ENCODE measurements at places on chromosomes 16 and 17.
A peak's percentile ranks its signal among the peaks of the same experiment; 100 is the strongest.

DNA sequence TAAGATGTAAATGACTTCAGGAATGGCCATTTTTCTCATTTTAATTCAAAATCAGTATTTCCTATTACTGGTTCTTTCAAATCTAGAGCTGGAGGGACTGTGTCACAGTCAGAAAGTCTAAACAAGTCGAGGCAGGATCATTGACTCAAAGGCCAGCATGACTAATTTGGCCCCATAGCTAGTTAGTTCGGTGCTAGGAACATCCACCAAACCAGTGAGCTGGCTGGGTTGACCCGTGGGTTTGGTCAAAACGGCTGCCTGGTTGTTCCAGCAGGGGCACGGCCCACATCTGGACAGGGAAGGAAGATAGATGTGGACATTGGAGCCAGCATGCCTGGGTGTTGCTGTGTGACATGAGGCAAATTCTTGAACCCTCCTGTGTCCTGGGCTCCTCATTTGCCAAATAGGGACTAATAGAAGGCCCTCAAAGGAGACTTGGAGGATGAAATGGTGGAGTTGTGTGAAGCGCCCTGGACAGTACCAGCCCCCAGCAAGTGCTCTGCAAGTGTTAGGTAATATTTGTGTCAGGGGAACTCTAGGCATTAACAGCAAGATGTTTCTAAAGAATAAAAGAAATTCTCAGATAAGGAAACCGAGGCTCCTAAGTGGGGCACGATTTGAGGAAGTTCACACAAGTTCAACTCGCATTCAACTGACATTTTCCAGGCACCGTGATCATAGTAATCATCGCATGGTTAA lies 46.2 kb downstream of the MEOX1 start:
- no peak for DNase-seq

- DNase-seq, result no peak
Observed at GRCh38 chr17:57405491-57406072, 149.3 kb downstream of the MSI2 start.

DNA sequence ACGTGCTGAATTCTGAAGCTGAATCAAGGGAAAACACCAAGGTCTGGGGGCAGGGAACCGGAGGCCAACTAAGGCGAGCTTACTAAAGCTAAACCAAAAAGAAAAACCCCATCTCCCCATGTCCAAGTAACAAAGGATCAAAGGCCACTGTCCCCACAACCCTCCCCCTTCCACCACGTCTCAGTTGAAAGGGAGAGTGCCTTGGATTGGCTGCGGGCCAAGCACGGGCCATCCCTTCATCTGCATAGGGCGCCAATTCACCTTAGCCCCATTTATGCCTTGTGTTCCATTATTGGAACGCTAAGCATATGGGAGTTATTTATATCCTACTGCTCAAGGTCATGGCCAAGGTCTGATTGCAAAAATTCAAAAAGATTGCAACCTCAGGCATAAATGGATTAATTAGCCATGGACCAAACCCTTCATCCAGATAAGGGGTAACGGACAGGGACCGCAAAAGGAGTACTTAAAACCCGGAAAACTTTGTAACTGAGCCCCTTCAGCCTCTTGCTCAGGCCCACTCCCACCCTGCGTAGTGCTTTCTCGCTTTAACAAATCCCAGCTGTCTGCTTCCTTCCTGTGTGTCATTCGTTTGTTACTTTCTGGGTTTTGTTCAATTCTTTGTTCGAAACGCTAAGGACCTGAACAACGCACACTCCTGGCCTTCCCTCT lies 740 bp upstream of the ATP6V0D1 start:
- DNase-seq, result peak; percentile 65

DNA sequence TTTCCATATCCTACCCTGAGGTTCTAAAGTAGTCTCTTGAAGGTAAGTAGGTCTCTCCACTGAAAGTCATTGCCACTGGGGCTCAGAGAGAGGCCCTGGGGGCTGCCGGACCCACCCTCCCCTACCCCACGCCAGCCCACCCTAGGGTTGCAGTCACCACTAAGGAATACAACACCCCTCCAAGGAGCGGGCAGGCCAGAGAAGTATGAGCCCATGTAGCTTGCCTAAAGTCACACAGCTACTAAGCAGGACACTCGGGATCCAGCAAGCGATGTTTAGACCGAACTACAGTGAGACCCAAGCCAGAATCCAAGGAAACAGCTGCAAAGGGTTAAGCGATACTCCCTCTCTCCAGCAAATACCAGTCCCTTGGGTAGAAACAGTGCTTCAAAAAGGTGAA lies 27.0 kb downstream of the C16orf78 start:
- DNase-seq, result no peak

GRCh38 chr17:45225051-45225700 lies 3.5 kb downstream of the FMNL1 start:
- peak; percentile 54 for DNase-seq

DNA sequence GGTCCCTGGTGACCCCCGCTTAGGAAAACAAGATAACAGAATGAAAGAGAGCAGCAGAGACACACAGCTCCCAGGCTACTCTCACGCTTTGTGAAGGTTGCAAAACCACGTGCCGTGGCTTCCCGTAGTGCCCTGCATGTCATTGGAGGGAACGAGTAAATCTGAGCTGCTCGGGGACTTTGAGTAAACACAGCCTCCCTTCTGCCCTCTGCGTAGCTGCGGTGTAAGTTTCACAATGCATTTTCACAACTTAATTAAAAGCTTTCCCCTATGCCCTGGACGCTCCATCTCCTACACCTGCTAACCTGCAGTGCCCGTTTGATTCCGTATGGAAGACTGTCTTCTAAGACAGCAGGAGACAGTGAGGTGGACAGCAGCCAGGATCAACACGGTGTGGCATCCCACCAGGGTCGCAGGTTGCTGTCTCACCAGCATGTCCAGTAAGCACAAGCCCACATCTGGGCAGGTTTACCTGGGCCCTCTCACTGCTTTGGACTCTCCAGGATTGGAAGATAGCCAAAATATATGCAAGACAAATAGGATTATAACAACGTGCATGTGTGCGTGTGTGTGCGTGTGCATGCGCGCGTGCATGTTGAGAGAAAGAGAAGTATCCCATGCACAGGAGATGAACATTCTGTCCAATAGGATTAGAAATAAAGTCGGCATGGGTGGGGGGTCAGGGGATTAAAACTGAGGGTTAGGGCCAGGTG lies 116.4 kb upstream of the RCVRN start:
- DNase-seq, result no peak

DNA sequence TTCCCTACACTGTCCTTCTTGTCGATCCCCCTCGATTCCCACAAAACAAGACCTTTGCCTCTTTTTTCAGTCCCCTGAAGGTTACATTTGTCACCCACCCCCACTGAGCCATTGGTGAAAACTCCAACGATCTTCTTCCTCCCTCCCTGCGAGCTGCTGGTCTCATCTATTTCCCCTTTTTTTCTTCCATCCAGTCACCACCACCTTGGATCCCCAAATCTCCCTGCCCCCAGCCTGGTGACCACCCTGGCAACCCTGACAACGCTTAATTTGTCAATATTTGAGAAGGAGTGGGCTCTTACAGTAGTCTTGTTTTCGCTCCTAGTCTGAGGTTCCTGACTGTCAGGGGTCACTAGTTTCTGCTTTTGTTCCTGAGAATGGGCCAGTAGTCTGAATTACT lies 62.9 kb downstream of the SMPD3 start:
- DNase-seq, result no peak

- no peak for DNase-seq
Observed at GRCh38 chr16:693766-694165, 3.6 kb upstream of the WDR24 start.

DNA sequence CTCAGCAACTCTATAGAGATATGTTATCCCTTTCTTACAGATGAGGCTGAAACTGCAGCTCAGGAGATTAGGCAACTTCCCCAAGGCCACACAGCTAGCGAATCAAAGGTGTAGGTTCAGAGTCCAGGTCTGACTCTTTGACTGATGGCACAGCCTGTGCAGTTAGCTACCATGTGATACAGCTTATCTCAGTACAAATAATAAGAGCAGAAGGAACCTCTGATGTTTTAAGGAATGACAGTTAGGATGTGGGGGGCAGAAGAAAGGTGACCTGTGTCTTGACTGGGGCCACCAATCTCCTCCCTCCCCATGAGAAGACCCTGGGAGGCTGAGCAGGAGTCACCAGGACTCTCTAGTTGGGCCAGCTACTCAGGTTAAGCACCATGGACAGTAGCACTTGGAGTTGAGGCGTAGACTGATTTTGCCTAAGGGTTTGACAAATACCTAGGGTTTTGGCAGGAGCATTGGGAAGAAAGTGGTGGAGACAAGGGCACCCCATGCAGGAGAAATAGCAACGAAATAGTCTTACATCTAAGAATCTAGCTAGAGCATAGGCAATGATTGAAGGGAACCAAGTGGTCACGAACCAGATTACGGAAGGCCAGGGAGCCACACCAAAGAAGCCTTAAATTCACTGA lies 22.8 kb upstream of the ACSM2B start:
- no peak for DNase-seq

DNA sequence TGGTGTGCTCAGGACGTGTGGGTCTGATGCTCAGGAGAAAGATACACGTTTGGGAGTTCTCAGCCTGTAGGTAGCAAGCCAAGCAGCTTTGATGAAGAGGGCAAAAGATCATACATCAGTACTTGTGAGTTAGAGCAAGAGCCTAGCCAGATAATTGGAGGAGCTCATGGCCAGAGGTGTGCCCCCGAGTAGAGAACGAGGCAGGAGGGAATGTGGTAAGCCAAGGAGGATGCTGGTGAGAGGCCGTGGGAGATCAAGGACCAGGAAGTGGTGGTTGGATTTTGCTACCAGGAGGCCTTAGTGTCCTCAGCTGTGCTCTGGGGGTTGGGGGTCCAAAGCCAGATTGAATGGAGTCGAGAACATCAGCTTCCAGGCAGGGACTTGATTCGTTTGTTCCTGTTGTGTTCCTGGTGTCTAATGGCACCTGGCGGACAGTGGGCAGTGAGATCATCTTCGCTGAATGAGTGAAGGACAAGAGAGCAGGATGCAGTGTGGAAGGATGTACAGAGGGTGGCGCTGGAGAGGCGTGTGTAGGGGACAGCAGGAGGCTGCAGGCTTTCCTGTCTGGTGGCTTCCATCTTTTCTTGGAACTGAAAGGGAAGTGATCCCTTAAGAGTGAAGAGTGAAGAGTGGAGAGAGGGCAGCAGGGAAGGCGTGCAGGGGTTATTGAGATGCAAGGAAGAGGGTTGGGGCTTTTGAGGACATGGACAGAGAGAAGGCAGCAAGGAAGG lies 11.6 kb downstream of the FBXL19 start:
- DNase-seq, result peak; percentile 41

- DNase-seq, result peak; percentile 38
Observed at GRCh38 chr17:1764284-1764683, 2.4 kb downstream of the SERPINF1 start.

DNA sequence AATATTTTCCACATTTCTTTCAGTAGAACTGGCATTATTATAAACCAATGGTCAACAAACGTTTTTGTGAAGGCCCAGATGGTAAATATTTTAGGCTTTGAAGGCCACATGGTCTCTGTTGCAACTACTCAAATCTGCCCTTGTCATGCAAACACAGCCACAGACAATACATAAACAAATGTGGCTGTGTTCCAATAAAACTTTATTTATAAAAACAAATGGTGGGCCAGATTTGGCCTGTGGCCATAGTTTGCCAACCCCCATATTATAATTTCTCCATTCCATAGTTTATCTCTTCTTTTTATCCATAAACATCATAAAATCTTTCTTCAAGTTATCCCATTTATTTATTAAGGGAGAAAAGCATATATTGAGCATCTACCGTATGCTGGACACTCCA lies 98.8 kb downstream of the CDYL2 start:
- no peak for DNase-seq

- DNase-seq, result no peak
Observed at GRCh38 chr16:74842413-74842812, 67.8 kb upstream of the FA2H start.

GRCh38 chr17:49035470-49036269 lies 38.5 kb downstream of the IGF2BP1 start:
- peak; percentile 25 for DNase-seq

GRCh38 chr16:75326333-75326732 lies 74.9 kb upstream of the BCAR1 start:
- no peak for DNase-seq

GRCh38 chr17:41621916-41622315 lies 2.5 kb downstream of the KRT17 start:
- no peak for DNase-seq

DNA sequence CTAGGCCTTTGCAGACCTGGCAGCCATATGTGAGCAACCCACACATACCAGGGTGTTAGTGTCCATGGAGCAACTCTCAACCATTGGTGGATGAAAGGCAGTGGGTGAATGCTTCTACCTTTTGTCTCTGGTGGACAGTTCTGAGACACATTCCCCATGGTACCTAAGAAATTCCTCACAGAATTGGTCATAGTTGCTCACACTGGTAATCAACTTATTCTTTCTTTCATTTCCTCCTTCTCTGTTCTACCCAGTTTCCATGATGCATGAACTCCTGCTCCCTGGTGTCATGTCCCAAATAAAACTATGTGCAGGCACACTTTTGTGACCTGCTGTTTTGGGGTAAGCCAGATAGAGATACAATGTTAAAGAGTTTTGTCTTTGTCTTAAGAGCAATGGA lies 33.2 kb upstream of the MPHOSPH6 start:
- no peak for DNase-seq

DNA sequence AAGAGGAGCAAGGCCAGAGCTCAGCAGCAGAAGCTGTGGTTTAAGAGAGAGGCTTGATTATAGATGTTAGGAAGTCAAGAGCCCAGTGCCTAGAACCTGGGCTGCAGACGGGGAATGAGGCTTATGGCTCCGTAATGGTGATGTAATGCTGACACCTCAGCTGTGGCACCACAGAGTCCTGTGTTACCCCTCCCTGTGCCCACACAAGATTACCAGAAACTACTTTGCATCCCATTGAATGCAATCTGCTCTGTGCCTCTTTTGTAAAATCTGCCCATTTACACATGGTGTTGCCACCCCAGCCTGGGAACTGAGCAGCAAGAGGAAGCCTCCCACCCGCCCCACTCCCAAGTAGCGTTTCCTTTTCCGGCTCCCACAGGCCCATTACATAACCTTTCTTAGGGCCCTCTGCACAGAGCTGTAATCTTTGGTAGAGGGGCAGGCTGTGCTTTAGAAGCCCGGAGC lies 57.0 kb downstream of the PITPNC1 start:
- DNase-seq, result peak; percentile 57

- DNase-seq, result no peak
Observed at GRCh38 chr17:77242118-77242851, 101.5 kb downstream of the SEC14L1 start.

- DNase-seq, result no peak
Observed at GRCh38 chr17:79728908-79729471, 1.8 kb upstream of the ENPP7 start.

GRCh38 chr16:586645-587590 lies 2.9 kb upstream of the RAB40C start:
- DNase-seq, result no peak

DNA sequence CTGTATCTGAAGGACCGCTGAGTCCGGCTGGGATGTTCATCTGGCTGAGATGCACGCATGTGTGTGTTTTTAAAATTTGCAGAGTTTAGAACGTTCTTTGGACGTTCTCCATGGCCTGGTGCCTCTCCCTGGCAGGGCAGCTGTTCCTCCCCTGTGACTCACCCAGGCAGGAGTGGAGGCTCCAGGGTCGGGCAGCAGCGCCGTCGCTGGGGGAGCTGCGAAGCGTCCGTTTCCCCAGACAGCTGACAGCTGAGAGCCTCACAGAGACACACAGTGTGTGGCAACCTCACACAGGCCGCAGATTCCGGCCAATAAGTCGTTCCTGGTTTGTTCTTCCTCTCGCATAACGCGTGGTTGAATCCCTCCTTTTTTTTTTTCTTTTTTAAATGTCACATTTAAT lies 80.6 kb downstream of the OR1D5 start:
- no peak for DNase-seq

Measured in stimulated activated CD4-positive, alpha-beta T cell treated with anti-CD3 and anti-CD28 coated beads, Interleukin-1b, Interleukin-23, amount 100 ng/mL, for 48 hours (primary cell).